ENCODE measurements at places on chromosomes 3 and 15.

DNA sequence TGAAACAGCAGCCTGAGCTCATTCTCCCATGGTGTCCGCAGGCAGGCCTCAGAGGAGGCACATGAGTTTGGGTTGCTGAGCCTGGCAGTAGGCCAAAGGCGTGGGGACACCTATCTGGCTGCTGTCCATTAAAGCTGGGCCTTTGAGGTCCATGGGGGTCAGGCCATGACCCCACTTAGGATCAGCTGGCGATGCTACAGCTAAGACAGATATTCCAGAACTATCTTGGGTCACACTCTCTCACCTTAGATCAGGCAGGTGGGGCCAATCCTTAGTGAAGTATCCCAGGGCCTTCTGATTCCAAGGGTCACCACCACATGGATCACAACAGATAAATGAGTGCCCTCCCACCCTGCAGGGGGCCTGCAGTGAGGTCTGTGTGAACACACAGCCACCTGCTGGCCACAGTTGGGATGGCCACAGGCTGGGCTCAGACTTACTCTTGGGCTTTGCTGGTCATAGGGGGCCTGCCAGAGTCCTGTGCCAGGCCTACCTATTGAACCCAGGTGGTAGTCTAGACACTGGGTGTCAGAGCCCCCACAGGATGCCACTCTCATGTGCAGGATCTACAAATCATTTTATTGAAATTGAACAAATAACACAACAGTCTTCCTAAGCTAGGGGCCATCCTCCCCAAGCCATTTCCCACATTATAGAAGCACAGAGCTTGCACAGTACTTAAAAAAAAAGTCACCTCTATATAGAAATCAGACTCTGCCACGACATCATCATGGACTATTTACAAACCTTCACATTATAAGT lies 2.0 kb upstream of the HYAL2 start:
- no peak for DNase-seq

GRCh38 chr3:39432342-39432741 lies 25.8 kb downstream of the RPSA start:
- no peak for DNase-seq

- DNase-seq, result no peak
Measured at GRCh38 chr3:53103397-53104296, 26.6 kb downstream of the RFT1 start.

GRCh38 chr3:96619475-96619874 lies 194.9 kb upstream of the EPHA6 start:
- no peak for DNase-seq

GRCh38 chr15:49926740-49927139 lies 192.3 kb downstream of the ATP8B4 start:
- no peak for DNase-seq

DNA sequence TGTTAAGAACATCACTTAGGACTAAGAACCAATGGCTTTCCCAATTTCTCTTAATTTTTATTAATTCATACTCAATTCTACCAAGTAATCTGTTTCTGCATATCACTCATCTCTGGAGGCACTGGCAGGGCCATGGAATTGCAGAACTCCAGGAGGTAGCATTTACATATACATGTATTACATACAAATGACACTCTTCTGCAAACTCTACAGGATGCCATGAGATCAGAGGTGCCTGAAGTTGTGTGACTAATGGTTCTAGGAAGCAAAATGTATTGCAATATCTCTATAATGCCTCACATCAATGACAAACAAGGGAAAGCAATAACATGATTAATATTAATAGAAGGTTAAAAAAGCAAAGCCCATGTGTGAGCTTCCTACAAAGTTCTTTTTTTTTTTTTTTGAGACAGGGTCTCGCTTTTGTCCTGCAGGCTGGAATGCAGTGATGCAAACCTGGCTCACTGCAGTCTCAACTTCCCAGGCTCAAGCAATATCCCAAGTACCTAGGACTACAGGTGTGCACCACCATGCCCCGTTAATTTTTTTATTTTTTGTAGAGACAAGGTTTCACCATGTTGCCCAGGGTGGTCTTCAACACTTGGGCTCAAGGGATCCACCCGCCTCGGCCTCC lies 33.0 kb downstream of the DENND6A start:
- no peak for DNase-seq

- DNase-seq, result no peak
Measured at GRCh38 chr3:172294223-172294806, 153.9 kb downstream of the GHSR start.

DNA sequence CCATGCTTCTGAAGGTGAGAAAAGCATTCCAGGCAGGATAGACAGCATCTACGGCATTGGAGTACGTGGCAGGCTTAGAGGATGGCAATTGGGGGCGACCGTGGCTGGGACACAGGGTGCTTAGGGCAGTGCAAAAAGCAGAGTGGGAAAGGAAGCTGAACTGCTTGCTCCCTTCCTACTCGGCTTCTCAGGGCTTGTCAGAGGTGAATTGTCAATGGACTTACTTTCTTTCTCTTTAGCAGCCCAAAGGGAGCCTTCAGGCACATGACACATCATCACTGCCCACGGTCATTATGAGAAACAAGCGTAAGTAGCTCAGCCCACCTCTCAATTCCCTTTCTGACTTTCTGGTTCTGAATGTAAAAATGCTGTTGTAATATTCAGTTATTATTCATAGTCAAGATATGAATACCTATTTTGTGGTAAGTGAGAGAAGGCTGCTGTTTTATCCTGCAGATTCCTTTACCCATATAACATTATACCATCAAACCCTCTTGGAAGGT lies 84.3 kb downstream of the KLHL25 start:
- no peak for DNase-seq

GRCh38 chr15:43517354-43518196 lies at the start of gene MAP1A:
MAP1A (plus strand) TSS chr15:43517608; CDS start chr15:43521474, 3,866 bp downstream.
- DNase-seq, result no peak

- DNase-seq, result no peak
Measured at GRCh38 chr3:46010519-46011113, 15.0 kb upstream of the FYCO1 start.

- no peak for DNase-seq
Measured at GRCh38 chr3:65130782-65131181, 443.0 kb upstream of the ADAMTS9 start.

DNA sequence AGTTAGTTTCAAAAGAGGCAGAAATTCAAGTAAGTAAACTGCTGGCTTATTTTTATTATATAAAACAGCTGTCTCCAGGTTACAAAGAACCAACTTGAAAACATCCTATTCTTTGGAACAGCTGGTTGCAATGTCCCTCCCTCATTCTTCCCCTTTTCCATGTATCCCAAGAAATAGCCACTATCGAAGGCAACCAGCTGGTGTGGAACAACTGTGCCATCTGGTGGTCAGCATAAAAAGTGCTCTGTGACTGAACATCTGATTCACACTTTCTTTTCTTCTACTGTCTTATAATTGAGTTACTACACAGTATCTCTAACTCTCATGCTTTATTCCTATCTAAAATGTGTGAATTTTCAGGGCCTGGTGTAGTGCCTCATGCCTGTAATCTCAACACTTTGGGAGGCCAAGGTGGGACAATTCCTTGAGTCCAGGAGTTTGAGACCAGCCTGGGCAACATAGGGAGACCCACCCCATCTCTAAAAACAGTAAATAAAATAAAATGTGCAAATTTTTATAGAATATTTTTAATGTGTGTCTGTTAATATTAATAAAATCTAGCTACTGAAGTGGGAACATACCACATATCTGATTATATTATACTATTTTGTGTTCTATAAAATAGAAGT lies 9.6 kb downstream of the OSBPL11 start:
- DNase-seq, result no peak

- DNase-seq, result no peak
Measured at GRCh38 chr3:105351821-105352220, 14.9 kb upstream of the ALCAM start.

- no peak for DNase-seq
Measured at GRCh38 chr15:63004211-63004610, 38.3 kb upstream of the TPM1 start.

- DNase-seq, result no peak
Measured at GRCh38 chr3:29936054-29936453, 655.2 kb downstream of the RBMS3 start.

- no peak for DNase-seq
Measured at GRCh38 chr15:89335298-89336041, 846 bp upstream of the POLG start.

DNA sequence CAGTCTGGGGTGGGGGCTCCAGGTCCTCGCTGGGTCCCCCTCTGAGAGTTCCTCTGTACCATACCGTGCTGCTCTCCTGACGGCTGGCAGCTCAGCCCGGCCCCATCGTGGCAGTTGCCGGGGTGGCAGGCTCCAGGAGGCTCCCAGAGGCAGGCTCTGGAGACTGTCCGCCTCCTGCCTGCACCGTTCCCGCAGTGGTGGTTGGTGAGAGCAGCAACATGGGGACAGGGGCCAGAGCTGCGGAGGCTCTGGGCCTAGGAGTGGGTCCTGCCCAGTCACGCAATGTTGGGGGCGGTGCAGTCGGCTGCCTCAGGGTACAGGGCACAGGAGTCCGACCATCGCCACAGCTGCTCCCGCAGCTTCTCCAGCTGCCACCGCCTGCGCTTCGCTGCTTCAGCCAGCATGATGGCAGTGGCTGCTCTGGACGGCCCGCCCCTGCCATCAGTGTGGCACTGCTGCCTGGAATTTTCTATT lies 492.7 kb downstream of the AGBL1 start:
- no peak for DNase-seq

- DNase-seq, result no peak
Measured at GRCh38 chr3:150399060-150399459, 9.0 kb upstream of the TSC22D2 start.

DNA sequence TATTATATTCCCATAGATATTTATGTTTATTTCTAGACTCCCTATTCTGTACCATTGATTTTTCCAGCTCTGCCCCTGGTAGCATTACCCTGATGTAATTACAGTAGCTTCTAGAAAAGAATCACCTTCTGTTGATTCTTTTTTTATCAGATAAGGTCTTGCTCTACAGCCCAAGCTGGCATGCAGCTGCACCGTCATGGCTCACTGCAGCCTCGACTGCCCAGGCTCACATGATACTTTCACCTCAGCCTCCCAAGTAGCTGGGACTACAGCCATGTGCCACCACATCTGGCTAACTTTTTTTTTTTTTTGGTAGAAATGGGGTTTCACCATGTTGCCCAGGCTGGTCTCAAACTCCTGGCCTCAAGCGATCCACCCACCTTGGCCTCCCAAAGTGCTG lies 41.8 kb downstream of the SLC24A1 start:
- no peak for DNase-seq

DNA sequence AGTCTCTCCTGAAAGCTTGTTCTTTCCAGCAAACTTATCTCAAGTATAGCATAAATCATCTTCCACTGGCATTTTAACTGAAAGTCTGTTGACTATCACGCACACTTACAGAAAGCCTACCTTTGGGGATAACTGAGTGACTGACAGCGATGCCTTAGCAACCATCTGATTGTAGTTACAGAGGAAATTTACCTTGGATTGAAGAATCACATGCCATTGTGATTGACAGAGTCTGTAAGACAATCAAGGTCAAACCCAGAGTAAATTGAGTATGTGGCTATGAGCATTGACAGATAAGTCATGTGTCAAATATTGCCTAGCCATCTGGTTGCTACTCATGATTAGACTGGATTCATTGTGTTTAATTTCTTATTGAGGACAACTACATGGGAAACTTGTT lies 82.0 kb downstream of the CNTN4 start:
- DNase-seq, result no peak

DNA sequence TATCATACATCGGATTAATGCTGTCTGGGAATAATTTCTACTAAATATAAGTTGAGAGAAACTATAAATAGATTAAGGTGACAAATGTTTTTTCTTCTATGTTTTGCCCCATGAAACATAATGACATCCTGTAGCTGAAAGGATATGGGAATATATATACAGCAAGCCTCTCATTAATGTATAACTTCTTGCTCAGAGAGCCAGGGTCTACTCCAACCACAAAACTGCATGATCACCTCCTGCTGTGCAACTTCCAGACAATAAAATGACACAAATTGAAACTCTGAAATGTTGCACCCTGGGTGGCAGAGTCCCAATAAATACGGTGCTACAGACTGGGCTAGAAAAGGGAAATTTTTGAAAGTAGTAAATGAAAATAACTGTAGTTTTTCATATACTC lies 571.9 kb upstream of the CBLB start:
- DNase-seq, result no peak

DNA sequence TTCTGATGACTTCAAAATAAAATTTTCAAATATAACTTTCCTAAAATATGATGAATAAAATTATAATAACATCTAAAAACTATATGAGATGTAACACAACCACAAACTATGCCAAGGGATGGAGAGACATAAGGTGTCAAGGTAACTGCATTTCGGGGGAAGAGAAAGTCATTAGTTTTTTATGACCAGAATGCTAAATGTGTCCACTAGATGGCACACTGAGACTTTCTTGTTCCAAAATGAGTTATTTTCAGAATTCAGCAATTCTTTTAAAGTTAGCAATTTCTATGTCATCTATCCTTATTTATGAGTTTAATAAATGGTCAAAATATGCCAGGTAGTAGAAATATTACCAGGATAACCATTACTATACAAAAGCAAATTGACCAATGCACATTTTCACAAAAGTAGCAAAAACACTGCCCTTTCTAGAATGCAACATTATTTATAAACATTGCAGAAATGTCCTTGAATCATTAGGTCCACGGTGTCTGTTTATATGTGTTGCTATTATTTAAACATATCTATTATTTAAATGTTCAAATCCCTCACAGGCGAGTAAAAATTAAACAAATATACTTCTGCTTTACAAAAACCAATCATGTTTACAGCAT lies 374.2 kb downstream of the PLCL2 start:
- DNase-seq, result no peak

GRCh38 chr3:185062191-185062590 lies 90.7 kb downstream of the C3orf70 start:
- DNase-seq, result no peak

GRCh38 chr3:107250221-107250620 lies 127.0 kb upstream of the CCDC54 start:
- DNase-seq, result no peak

- DNase-seq, result no peak
Measured at GRCh38 chr3:195236801-195237570, 34.0 kb downstream of the XXYLT1 start.

DNA sequence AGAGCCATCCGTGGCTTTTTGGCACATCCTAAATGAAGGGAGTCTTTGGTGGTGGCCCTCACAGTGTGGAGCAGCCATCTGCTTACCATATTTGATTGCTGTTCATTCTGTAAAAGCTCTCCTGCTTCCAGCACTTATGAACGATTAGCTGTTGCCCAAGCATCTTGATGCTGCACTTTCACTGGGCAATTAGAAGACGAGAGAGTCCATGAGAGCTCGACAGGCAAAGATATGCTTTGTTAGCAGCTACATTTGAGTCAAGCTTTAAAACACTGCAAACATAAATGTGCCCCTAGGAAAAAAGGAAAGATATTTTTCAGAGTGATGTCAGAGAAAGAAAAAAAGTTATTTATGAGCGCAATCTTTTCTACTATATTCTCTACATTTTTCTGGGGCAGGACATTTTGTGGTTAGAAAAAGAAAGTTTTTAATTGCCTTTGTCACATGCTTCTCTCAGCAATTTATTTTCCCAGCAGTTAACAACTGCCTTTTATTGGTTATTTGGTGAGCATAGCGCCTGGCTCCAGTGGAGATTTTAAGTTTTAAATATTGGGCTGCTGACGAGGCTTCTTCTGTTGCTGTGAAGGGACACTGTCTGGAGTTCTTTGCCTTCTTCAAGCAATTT lies 468.4 kb downstream of the C3orf38 start:
- DNase-seq, result no peak
